WTC11 (cell line): ENCODE measurements at places on chromosomes 3 and 15. TPM values are rescaled to one million over a fixed set of nuclear protein-coding genes. Genes with fewer than 3 reads are reported as not detected.

DNA sequence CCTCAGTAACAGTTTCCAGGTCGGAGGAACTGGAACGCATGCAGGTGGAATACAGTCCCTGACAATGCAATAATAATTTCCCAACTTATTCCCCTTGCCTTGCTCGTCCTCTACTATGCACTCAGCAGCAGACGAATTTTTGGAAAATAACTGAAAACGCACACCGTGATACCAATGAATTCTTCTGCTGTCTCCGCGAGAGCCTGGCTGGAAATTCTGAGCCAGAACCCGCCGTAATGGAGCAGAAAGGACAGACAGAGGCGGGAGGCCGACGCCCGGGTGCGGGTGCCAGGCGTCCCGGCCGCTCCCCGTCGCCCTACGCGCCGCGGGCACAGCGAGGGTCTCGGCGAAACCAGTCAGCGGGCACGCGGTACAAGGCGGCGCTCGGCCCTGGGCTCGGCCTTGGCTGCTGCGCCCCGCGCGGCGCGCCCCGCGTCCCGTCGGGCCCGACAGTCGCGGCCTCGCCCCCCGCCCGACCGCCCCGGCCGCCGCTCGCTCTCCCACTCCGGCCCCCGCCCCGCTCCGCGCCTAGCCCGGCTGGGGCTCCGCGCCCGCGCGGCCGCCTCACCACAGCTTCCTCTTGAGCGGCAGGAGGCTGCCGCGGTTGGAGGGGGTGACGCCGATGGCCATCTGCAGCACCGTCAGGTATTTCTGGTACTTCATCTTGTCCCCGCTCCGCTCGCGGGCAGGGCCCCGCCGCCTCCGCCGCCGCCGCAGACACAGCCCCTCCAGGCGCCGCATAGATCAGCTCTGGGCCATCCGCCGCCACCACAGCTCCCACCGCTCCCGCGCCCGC lies 114.5 kb upstream of the GOLGA8J start:
- DNase-seq: peak; percentile 54

DNA sequence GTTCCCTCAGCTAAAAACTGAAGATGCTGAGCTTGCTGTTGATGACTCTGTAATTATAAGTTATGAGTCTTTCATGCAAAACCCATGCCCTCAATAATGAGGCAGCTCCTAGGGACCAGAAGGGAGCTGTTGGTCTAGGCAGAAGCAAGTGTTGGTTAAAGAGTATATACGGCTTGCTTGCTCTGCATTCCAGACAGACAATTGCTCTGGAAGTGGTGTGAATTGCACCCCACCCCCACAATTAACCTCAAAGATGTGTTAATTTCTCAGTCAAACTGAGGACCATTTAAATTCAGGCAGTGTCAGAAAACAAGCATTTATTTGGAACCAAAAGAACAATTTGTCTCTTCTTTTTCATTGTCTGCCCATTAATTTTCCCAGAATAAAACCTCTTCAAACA lies 163.5 kb upstream of the EOMES start:
- DNase-seq: no peak

DNA sequence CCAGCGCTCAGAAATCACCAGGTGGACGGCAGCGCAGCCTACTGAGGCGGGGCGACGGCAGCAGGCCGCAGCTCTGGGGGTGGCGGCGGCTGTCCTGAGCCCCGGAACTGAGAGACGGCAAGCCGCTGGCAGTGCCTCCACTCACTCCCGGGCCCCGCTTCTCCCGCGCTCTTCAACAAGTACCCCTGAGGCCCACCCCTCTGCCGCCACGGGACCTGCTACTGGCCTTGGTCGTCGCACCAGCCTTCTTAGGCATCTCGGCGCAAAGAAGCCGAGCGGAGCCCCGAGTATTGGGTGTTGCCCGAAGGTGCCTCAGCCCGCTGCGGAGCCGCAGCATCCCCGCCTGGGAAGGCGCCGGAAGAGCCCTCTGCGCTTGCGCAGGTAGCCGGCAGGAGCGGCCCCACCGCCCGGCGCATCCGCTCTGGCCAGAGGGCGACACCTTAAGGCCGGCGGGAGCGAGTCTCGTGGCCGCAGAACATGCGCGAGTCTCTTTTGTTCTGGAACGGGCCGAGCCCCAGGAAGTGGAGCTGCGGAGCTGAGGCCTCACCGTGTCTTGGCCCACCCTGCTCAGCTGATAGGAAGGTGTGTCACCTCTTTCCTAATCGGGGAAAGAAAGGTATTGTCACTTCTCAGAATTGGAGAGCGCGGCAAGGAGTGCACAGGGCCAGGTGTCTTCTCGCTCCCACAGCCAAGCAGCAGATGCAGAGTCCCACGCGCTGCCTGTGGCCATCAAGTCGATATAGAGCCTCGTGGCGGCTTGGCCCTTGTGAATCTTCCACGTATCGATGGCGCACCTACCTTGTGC lies at the start of gene C15orf40:
Gene C15orf40, minus strand, starts transcription at position 369 of the 805 bp plus-strand sequence. Its CDS starts 32 bp downstream, at position 337.
- peak; percentile 89 for DNase-seq

GRCh38 chr3:9955067-9955502 lies 2.9 kb upstream of the PRRT3 start:
- DNase-seq: peak; percentile 48

DNA sequence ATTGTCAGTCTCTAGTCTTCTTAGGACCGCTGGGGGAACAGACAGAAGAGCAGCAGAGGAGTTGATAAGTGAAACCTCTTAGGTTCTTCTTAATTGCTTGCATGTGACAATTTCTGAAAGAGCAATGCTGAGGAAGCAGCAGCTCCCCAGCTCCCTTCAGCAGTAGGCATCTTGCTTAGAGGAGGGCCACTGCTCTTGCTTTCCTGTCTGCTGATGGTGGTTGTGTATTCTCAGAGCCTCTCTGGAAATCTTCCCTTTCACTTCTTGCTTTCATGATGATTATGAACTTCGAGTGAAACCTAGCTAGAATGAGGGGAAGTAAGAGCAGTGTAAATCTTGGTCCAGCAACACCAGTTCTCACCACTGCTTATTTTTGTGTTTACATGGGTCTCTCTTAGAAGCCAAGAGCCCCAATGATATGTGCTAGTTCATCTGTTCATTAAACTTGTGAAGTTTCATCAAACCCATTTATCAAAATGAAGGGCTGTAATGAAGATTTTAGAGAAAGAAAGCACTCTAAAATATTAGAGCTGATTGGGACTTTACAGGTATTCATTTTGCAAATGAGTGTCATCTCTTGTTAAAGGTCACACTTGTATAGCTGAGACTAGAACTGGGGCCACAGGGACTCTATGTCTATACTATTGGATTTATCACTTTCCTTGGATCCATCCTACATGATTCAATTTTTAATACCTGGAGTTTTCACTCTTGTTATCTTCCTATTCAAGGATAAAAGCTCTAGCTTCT lies 246.7 kb downstream of the LPP start:
- no peak for DNase-seq

DNA sequence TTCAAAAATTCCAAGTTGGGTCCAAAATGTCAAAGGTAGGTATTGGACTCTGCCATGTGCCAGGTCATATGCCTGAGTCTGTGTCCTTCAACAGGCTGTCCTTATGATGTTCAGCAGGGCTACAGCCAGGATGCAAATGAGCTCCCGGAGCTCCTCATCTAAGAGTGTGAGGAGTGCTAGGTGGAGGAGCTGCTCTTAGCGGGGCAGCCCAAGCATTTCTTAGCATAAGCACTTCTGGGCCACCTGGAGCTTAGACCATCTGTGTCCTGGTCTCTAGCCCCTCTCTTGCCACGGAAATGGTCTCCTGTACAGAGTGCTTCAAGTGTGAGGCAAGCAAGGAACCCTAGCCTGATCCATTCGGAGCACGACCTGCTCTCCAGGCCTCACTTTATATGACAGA lies 64.6 kb upstream of the PRR23C start:
- DNase-seq: no peak

GRCh38 chr3:133209871-133210550 lies 171.8 kb downstream of the TMEM108 start:
- no peak for DNase-seq

DNA sequence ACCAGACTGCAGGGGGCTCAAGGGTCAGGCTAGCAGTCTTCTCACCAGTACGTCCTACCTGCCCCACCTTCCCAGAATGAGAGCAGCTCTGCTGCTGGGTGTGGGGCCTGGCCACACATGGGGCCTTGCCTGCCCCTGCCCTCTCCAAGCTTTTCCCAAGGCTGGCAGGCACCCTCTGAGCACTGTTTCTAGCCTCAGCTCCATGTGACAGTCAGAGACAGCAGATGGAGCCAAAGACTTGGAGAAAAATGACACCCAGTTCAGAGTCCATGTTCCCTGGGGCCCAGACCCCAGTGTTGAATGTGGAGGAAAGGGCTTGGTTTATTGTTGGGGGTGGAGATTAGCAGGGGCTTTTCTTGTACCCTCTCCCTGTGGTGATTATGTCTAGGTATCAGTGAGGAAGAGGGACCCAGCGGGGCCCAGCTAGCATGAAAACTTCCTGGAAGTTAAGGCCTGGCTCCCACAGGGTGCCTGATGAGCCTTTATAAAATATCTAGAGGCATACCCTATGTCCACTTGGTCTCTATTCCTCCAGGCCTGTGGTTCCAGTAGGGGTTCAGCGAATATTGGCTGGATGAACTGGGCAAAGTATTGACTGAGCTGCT lies 153.8 kb downstream of the EEFSEC start:
- DNase-seq: no peak

DNA sequence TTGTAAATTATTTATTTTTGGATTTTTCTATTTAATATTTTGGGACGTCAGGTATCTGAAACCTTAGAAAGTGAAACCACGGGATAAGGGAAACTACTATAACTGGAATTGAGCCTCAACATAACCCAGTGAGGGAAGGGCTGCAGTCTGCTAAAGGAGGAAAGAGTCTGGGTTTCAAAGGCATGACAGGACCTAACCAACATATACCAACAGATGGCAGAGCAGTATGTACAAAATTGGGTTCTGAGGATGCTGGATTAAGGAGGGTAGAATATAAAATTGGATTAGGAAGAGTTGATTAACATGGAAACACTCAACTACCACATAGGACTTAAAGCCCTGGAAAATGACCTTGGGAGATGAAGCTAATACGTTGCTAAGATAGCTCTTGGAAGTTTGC lies 603.5 kb downstream of the MECOM start:
- DNase-seq: no peak

Gene ANKRD63
- 1.2 to 1.7 TPM (median 1.4 TPM) in 3 replicates for total RNA-seq

Gene NAALADL2
- 1.2 to 1.6 TPM (median 1.2 TPM) in 3 replicates for total RNA-seq

Gene SLC2A2
- total RNA-seq: 0.16 TPM in 1 of 3 replicates, not detected in the others
